ENCODE measurements at places on chromosomes 3 and 15. TPM values are rescaled to one million over a fixed set of nuclear protein-coding genes. Genes with fewer than 3 reads are reported as not detected.

Gene FANCD2OS
- total RNA-seq: not detected

Gene BFSP2
- not detected for total RNA-seq

Gene MOBP
- total RNA-seq: not detected

Gene GADL1
- not detected for total RNA-seq

Gene GUCA1C
- total RNA-seq: not detected

Gene GOLGA8A
- 100 TPM for total RNA-seq

Gene TLE3
- total RNA-seq: 70.8 TPM

Gene TMEM212
- 5.5 TPM for total RNA-seq

Gene CCDC39
- 0.72 TPM for total RNA-seq

- no peak for DNase-seq
- H3K4me1 ChIP-seq: no peaks in the 10 kb centered on the region
- no peaks in the 10 kb centered on the region for H3K36me3 ChIP-seq
- H3K4me3 ChIP-seq: no peak overlapping the region
- H3K27me3 ChIP-seq: no peaks in the 10 kb centered on the region
These were observed 42.8 kb upstream of the SECISBP2L start for GRCh38 chr15:49088996-49089395.

DNA sequence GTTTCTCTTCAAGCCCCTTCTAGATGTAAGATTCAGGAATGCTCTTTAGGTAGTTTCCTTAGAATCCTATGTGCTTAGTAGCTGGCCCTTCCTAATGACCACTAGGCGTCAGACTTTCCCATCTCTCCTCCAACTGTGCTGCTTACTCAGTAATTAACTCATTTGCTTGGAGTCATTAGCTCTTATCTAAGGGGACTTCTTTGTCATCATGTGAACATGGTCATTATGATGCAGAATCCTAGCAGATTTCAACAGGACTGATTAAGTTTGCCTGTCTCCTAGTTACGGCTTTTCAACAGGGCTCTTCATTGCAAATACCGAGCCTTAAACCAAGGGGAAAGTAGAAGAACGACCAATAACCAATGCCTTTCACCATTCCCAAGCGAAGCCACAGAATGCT is 46.4 kb downstream of the GJD2 start:
- H3K4me1 ChIP-seq: no peaks in the 10 kb centered on the region
- H3K27me3 ChIP-seq: no peaks in the 10 kb centered on the region
- no peak overlapping the region for H3K27ac ChIP-seq
- no peak for DNase-seq
- no peaks in the 10 kb centered on the region for H3K36me3 ChIP-seq

DNA sequence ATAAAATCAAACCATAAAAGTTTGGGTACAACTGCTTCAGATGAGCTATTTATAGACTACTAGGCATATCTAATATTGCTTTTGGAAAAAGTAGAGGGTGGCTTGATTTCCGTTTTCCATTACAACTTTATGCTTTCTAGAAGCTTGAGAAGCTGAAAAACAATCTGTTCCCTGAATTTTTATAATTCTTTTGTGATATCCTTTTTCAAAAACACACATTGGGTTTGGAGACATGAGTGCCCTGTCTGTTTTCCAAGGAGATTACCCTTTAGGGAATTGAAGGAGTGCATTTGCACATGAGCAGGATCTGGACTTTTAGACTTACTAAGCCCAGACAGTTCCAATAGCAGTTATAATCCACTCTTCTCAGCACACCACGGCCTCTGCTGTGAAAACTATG is 49.5 kb upstream of the FILIP1L start:
- no peak overlapping the region for H3K4me3 ChIP-seq
- H3K4me1 ChIP-seq: peaks cover 7% of the 10 kb centered on the region
- no peaks in the 10 kb centered on the region for H3K36me3 ChIP-seq
- peak overlapping the region; percentile 36 for H3K27ac ChIP-seq
- DNase-seq: no peak

DNA sequence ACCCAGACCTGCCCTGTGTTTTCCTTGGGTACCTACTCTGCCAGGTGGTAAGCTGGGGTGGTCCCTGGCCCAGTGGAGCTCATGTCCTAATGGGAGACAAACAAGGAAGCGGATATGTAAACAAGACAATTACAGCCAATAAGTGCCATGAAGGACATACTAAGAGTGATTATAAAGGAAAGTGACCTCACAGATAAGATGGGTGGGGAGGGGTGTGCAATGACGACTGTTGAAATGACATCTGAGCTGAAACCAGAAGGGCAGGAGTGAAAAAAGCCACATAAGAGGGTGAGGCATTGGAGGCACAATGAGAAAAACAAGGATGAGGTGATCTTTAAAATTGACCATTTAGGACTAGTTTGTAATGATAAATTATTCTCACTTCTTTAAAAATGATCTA is 336.2 kb upstream of the IL12A start:
- H3K4me3 ChIP-seq: no peak overlapping the region
- H3K27ac ChIP-seq: no peak overlapping the region
- DNase-seq: no peak
- H3K36me3 ChIP-seq: no peaks in the 10 kb centered on the region
- no peaks in the 10 kb centered on the region for H3K27me3 ChIP-seq

- H3K36me3 ChIP-seq: no peaks in the 10 kb centered on the region
- no peak overlapping the region for H3K27ac ChIP-seq
- H3K4me1 ChIP-seq: no peaks in the 10 kb centered on the region
- no peak for DNase-seq
These were observed 22.8 kb upstream of the GOLM2 start for GRCh38 chr15:44265757-44266156.

- H3K4me1 ChIP-seq: no peaks in the 10 kb centered on the region
- DNase-seq: no peak
- no peaks in the 10 kb centered on the region for H3K36me3 ChIP-seq
- no peak overlapping the region for H3K27ac ChIP-seq
- H3K4me3 ChIP-seq: no peak overlapping the region
These were observed 254.1 kb upstream of the ZNF717 start for GRCh38 chr3:76039431-76039830.

DNA sequence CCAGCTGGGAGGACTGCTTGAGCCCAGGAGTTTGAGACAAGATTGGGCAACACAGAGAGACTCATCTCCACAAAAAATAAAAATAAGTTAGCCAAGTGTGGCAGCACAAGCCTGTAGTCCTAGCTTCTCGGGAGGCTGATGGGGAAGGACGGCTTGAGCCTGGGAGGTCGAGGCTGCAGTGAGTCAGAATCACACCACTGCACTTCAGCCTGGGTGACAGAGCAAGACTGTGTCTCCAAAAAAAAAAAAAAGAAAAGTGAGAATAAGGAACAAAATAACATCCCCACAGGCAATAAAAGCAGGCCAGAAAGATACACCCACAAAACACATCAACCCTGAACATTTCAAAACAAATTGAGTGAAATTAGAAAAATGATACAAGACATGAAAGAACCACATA is 48.7 kb upstream of the OCA2 start:
- no peaks in the 10 kb centered on the region for H3K27me3 ChIP-seq
- H3K4me1 ChIP-seq: no peaks in the 10 kb centered on the region
- no peak overlapping the region for H3K27ac ChIP-seq

- DNase-seq: no peak
- H3K36me3 ChIP-seq: no peaks in the 10 kb centered on the region
- peaks cover 2% of the 10 kb centered on the region for H3K4me1 ChIP-seq
- no peak overlapping the region for H3K4me3 ChIP-seq
- no peak overlapping the region for H3K27ac ChIP-seq
These were observed 128.4 kb downstream of the ASB7 start for GRCh38 chr15:100730655-100731266.

GRCh38 chr3:101784855-101785613 is 6.0 kb downstream of the NXPE3 start:
- no peaks in the 10 kb centered on the region for H3K36me3 ChIP-seq
- H3K4me1 ChIP-seq: peaks cover 1% of the 10 kb centered on the region
- H3K27me3 ChIP-seq: no peaks in the 10 kb centered on the region
- no peak overlapping the region for H3K27ac ChIP-seq
- DNase-seq: no peak
- H3K4me3 ChIP-seq: no peak overlapping the region

DNA sequence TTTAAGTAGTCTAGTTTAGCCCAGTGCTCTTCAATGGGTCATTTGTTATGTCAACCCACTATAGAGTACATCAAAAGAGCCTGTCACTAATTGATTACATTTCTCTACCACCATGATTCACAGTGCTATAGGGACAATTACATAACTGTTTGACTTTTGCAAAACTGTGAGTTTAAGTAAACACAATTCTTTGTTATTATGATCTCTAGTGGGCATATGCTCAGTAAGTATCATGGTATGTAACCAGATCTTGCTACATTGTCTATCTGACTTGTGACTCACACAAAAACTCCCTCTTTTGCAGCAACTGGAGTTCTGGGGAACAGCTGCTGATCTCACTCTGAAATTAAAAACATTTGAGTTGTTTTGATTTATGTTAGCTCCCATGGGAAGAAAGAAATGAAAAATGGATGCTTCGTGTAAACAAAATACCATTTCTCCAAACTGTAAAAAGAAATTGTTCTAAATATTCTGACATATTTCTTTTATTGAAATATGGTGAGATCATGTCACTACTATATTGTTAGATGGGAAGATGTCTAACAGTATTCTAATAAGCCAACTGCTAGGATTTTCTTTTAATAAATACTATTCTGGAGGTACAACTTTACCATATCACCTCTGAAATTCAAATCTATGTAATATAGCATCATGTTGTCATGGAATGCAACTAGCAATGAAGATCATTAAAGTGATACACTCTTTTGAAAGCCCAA is 470.4 kb downstream of the ROBO1 start:
- DNase-seq: no peak
- H3K36me3 ChIP-seq: no peaks in the 10 kb centered on the region
- H3K4me1 ChIP-seq: no peaks in the 10 kb centered on the region

DNA sequence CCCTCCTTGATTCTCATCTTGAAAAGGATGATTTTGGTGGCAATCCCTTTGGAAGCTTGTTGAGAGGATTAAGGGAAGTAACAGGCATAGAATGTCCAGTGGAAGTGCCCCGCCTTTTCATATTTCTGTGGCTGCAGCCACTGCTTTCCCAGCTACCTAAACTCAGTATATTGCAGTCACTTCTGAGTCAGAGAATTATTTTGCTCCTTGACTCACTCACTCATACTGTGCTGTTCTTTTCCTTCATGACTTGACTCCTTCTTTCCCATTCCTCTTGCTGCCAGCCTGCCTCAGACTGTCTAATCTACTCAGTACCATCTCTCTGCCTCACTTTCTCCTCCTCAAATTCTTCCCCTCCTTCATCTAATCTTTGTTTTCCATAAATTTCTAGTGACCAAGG is 26.5 kb upstream of the POLR2M start:
- no peaks in the 10 kb centered on the region for H3K27me3 ChIP-seq
- H3K36me3 ChIP-seq: no peaks in the 10 kb centered on the region
- H3K4me1 ChIP-seq: no peaks in the 10 kb centered on the region
- DNase-seq: no peak

- no peak overlapping the region for H3K27ac ChIP-seq
- H3K4me3 ChIP-seq: no peak overlapping the region
- H3K36me3 ChIP-seq: no peaks in the 10 kb centered on the region
- H3K27me3 ChIP-seq: no peaks in the 10 kb centered on the region
- H3K4me1 ChIP-seq: no peaks in the 10 kb centered on the region
These were observed 188.2 kb downstream of the MEGF11 start for GRCh38 chr15:66065325-66065724.

GRCh38 chr15:73987681-73988444 is 4.2 kb downstream of the STOML1 start:
- H3K27ac ChIP-seq: no peak overlapping the region
- H3K27me3 ChIP-seq: no peaks in the 10 kb centered on the region
- DNase-seq: no peak
- H3K4me3 ChIP-seq: no peak overlapping the region
- no peaks in the 10 kb centered on the region for H3K36me3 ChIP-seq

DNA sequence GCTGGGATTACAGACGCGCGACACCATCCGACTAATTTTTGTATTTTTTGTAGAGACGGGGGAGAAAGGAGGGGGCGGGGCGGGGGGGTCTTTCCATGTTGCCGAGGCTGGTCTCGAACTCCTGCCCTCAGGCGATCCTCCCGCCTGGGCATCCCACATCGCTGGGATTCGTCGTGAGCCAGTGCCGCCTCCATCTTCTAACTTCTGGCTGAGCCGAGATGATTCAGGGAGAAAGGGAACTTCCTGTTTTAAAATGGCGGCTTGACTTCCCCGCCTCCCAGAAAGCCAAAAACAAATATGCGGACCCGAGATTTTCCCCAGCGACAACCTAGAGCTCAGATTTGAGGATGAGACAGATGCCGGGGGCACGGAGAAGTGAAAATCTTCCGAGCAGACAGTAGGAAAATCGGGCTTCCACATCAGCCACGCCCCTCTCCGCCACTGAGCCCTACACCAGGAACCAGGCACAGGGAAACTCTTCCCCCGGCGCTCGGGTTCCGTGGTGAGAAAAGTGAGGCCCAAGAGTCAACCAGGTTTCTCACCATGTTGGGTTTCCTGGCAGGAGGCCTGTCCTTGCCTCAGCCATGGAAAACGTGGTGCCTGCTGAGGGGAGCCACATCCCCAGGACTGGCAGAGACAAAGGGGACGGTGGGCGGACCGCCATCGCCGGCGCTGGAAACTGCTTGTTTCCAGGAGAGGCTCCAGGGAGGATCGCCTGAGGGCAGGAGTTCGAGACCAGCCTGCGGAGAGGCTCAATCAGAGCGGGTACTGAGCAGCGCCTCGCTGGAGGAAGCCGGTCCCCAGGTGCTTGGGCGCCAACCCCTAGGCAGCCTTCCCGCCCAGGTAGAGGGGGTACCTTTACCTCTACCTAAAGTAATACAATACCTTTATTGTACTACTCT is 18.7 kb downstream of the CHST14 start:
- H3K27ac ChIP-seq: no peak overlapping the region
- H3K36me3 ChIP-seq: no peaks in the 10 kb centered on the region
- no peak overlapping the region for H3K4me3 ChIP-seq
- H3K4me1 ChIP-seq: no peaks in the 10 kb centered on the region
- no peak for DNase-seq
- no peaks in the 10 kb centered on the region for H3K27me3 ChIP-seq

- H3K4me1 ChIP-seq: peaks cover 6% of the 10 kb centered on the region
- no peaks in the 10 kb centered on the region for H3K27me3 ChIP-seq
- H3K4me3 ChIP-seq: no peak overlapping the region
- H3K27ac ChIP-seq: no peak overlapping the region
These were observed 93.4 kb downstream of the RBMS3 start for GRCh38 chr3:29374226-29374625.

DNA sequence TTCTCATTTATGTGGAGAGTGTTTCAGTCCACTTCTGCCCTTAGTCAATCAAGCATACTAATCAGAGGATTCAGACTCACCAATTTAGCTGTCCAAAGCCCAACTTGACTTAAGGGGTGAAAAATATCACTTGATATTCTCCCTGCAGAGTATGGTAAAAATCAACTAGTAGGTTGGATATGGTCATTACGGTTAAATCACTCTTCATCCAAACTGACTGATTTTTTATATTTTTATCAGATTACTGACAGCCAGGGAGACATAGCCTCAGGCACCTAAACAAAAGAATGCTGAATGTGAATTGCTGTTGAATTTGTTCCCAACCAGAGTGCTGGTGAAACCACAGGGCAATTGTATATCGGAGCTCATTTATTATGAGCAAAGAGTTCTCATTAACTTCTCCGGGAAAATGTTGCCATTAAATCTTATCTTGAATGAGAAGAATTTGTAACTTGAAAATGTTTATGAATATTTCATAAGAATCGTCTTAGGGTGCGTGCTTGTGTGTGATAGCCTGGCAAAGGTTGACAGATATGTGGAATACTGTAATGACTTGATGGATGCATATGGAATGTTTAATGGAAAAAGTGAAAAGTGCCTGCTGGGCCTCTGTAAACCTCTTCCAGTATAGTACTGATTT is 411.2 kb downstream of the NAALADL2 start:
- no peaks in the 10 kb centered on the region for H3K27me3 ChIP-seq
- H3K4me1 ChIP-seq: peaks cover 2% of the 10 kb centered on the region
- H3K27ac ChIP-seq: no peak overlapping the region

- H3K36me3 ChIP-seq: no peaks in the 10 kb centered on the region
- no peak overlapping the region for H3K27ac ChIP-seq
- H3K27me3 ChIP-seq: no peaks in the 10 kb centered on the region
- no peaks in the 10 kb centered on the region for H3K4me1 ChIP-seq
These were observed 205.9 kb downstream of the CD47 start for GRCh38 chr3:107884719-107885460.
